ENCODE measurements at places on chromosomes 7 and 10.

DNA sequence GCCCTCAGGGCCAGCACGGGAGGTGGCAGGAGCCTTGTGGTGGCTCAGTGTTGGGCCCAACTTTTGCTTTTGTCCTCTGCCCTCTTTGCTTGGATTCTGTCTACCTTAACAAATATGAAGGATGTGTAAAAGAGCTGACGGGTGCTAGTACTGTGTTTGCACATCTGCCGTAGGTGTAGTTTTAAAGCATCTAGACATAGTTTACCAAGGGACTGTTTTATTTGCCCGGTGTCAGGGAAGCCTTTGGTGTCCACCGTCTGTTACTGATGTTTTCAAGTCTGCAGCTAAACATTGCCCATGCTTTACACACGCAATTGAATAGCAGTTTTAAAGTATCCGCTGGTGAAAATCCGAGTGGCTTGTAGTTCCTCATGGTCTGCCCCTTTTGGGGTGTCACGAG, 87.8 kb downstream of the DYNC2I1 start:
- DNase-seq, result no peak

DNA sequence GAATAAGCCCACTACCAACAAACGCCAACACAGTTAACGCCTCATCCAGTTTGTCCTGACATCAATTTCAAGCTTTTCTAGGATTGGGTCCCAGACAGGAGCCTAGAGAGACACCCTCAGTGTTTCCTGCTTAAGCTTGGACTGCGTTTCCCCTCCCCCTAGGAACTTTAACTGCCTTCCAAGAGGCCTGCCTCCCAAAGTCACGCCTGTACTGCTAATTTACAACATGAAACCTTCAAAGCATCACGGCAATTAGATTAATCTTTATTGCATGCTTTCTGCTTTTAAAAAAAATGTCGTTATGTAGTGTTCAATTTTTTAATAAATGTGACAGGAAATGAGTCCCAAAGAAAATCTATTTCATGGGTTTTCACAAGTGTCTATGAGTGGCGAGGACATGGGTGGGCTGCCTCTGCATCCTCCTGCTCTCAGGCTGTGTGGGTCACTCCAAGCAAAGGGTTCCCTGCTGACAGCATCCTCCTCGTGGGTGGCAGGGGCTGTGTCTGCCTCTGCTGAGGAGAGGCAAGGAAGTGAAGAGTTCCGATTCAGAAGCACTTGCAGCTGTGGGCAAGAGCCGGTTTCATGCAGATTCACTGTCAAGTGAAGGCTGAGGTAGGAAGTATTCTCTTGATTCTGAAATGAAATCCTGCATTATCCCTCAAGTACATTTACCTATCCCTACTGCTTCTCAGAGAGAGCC, 193.0 kb upstream of the KMT2E start:
- DNase-seq, result no peak

GRCh38 chr7:87001214-87001613, 58.2 kb downstream of the ELAPOR2 start:
- DNase-seq, result no peak

DNA sequence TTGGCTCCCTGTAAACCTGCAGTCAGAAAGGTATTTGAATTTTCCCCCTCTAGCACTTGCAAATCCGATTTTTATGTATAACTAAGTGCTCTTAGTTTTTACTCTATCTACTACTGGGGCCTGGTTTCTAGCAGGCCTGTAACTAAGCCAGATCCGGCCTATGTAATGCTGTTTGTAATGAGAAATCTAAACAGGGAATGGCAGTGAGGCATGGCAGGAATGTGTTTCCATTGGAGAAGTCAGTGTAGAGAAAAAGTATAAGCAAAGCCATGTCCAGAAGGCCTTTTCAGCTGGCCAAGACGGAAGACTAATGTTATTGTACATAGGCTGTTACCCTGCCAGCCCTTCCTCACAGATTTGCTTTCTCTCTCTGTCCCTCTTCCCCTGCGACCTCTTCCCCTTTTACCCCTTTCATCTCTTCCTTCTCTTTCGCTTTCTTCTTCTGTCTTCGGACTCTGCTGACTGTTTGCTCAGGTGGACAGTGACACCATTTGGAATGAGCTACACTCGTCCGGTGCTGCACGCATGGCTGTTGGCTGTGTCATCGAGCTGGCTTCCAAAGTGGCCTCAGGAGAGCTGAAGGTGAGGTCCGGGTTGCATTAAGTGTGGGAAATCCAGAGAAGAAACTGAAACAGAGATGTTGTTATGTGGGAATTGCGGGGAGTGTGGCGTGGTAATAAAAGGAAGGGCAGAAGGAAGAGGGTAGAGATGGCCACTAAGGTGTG, 297.5 kb downstream of the HDAC9 start:
- DNase-seq, result no peak

DNA sequence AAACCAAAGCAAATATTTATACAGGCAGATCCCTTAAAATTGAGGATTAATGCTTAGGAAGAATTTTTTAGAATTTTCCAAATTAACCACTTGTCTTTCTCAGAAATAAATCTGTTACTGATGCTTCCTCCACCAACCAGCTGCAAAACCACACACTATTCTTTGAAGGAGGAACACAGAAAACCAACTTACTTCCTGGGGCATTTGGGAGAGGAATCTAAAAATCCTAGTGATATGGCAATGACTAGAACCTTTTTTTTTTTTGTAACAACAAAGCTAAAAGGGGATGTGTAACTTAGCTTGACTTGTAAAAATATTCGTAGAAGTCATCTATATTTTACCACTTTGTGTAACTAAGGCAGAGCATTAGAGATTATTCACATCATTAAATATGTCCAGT, 5.1 kb upstream of the TM9SF3 start:
- no peak for DNase-seq

GRCh38 chr10:86285136-86285790, 81.3 kb downstream of the GRID1 start:
- no peak for DNase-seq

- DNase-seq, result no peak
Observed at GRCh38 chr10:61757525-61758397, 95.0 kb downstream of the CABCOCO1 start.

DNA sequence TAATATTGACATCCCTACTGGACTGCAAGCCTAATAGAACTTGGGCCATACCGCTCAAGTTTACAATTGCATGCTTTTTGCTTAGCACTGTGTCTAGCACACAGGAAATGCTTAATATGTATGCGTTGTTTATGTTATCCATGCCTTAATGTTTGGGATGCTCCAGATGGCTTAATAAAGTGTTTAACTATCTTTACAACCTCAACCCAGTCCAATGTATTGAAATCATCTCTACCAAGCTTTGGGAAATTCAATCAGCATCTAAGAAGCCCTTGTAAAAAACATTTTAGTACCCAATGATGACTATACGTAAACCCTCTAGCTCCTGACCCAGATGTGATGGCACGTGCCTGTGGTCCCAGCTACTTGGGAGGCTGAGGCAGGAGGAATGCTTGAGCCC, 40.0 kb downstream of the CALD1 start:
- no peak for DNase-seq

DNA sequence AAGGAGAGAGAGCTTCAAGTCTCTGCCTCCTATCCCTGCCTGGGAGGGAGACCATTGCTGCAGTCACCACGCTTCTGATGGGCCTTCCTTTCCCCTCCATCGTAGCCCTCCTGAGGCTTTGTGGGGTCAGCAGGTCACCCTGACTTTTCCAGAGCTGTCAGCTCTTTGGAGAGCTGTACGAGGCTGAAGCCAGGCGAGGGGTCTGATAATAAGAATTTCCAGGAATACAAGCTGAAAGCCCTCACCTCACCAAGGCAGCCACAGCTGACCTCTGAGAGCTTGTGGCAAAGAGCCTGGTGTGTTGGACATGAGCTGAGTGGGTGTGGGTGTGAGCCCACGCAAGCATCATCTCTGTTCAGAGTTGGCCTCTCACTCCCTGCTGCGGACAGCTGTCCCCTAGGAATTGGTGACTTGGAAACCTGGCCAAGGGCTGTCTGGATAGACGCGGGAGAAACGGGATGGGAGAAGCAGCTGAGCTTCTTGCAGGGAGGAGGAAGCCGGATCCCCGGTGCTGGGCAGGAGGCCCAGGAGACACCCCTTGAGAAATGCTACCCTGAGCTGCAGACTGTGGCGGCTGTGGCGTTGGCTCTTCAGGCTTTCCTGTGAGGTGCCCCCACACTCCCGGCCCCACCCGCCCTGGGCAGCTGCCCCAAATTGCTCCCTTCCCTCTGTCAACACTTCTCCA, 122.1 kb upstream of the BTBD16 start:
- no peak for DNase-seq

DNA sequence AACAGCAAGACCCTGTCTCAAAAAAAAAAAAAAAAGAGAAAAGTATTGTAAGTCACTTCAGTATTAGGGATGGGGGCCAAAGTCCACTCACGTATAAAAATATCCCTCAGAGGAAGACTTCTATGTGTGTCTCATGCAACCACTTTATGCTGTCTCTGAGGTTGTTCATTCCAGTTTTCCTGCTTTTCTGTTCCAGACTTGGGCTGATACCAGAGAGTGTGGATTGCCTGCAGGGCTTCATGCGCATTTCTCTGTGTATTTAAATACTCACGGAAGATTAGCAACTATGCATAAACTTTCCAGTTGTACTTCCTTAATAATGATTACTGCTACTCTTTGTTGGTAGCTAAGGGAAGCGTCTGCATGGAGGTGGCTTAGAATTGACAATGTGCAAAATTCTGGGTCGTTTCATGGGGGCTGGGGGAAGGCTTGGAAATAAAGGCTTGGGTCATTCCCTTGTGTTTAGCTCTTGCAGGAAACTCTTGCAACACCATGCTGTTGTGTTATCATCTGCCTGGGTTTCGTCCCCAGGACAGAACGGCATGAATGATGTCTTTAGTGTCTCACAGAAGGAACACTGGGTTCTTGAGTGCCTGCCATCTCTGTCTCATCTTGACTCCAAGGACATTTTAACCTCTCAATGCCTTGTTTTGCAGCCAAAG, 54.1 kb downstream of the KIAA1217 start:
- DNase-seq, result no peak

DNA sequence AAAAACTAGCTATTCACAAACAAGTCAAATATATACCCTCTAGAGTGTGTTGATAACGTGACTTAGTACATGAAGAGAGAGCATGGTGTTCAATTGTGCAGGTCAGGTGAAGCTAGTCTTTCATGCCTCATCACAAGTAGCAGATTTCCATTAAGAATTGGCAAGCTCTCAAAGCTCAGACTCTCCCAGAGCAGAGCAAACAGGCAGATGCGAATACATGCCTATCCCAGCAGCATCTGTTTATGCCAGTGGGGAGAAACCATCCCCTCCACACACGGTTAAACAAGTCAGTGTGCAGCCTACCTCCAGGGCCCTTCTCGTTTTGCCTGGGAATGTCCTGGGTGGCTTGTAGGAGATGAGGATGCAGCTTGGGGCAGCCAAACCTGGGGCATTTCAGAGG, 532.5 kb upstream of the C7orf33 start:
- DNase-seq, result no peak

DNA sequence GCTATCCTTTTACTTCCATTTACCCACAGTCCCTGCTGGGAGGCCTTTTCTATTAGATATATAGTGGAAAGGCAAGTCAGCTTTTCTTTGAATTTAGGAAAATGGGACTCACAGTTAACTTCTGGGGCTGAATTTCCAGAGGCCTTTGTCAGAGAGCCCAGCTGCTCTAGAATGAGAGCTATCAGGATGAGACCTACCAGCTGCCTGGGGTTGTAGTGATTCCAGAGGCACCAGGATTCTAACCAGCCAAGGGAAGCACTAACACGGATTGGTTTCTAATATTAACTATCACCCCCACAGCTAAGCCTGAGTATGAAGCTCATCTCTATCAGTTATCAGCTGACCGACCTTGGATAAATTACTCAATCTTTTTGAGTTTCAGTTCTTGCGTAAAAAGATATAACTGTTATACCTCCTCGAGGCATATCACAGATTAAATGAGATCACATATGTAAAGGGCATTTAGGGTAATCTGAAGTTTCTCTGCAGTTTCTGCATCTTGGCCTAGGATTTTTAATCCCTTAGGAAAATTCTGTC, 56.6 kb upstream of the CALD1 start:
- no peak for DNase-seq

DNA sequence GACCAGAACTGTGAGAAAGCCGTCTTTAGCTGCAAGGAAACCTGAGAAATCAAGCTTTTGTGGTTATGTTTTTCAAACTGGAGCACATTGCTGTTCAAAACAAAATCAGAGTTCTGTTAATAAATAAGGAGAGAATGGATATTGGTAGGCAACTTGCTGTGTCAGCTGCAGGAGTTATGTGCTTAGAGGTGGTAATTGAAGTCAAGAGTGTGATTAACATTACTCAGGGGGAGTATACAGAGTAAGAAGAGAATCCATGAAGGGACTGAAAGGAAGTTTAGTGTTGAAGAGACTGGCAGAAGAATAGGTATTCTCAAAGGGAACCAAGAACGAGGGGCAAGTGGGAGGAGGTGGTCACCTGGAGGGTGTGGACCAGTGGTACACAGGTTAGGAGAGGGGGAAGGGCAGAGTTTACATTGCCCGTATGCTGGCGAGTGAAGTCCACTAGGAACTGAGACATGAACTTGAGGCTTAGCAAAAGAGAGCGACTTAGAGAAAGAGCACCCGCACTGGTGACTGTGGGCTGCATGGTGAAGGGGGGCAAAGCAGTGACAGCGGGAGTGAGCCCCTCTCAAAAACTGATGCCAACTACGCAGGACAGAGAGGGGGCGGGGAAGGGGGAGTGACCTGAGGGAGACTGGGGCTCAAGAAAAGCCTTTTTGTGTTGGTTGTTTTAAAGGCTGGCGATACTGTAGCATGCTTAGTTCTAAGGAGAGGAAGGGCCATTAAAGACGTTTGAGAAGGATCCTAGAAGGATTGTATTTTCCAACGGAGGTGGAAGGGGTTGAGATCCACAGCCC, 80.0 kb downstream of the SDK1 start:
- DNase-seq, result no peak

- peak; percentile 0 for DNase-seq
Observed at GRCh38 chr7:40644454-40645188, 509.8 kb downstream of the SUGCT start.

DNA sequence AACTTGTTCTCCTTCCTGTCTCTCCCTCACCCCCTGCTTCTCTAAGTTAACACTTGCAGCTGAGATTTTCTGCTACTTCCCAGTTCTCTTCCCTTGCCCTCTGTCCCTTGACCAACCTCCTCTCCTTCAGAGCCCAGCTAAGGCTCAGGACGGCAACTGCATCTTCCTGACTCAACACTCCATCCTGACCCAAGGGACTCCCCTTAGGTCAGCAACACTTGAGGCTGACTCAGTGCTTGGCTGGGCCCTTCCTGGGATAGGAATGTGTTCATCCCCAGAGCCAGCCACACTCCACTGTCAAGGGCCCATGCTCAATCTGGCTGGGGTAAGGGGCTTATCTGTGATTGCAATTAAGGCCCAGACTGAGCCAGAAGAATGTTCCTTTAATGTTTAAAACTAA, 3.4 kb downstream of the CALHM2 start:
- DNase-seq, result no peak
